ENCODE measurements at places on chromosomes 3 and 15.

GRCh38 chr15:42035435-42035761, 14.6 kb upstream of the PLA2G4E start:
- DNase-seq: no peak

- DNase-seq: no peak
These were observed 14.9 kb downstream of the AMOTL2 start for GRCh38 chr3:134359121-134360010.

DNA sequence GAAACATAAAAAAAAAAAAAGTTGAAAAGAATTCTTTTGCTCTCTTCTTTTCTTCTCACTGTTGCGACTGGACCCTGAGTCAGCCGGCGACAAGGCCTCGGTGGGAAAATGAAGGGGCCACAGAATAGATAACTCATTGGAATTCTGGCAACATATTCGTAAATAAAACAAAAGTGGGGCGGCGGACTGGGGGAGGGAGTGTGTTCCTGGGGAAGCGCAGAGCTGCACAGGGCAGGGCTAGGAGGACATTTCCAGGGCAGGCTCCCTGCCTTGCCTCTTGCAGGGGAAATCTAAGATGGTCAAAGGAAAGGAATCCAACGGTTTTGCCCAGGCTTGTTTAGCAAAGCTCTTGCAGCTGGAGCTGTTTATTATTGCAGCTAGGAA, 1042.8 kb upstream of the NR2F2 start:
- no peak for DNase-seq

DNA sequence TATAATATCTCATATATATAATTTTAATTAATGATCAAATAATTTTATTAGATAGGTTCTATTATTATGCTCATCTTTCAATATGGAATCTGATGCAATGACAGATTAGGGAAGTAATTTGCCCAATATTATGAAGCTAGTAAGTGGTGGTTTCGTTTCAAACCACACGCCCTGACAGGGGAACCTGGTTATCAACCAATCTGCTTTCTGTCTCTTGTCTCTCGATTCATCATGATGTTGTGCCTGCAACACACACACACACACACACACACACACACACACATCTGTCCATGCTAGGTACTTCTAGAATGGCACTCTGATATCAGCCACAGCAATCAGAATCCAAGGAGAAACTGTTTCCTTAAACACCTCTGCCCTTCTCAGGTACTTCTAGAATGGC, 128.4 kb downstream of the ZBBX start:
- DNase-seq: no peak
